ENCODE measurements at places on chromosomes 4 and X.

DNA sequence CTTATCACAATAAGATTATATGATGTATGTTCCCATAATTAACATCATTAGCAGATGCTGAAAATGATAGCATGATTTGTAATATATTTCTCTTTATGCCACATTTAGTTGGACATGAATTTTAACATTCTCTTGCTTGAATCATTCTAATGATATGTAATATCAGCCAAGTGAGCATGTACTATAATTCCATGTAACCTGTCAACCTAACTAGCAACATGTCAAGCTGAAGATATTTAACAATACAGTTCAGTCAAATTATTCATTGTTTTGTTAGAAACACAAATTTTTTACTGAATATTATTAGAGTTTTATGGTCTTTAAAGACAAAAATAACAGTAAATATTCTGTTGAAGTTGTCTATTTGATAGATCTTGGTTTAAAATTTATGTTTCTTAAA, 920.4 kb upstream of the PCDH10 start:
- DNase-seq, result no peak

GRCh38 chr4:13371048-13371447, 113.1 kb downstream of the RAB28 start:
- DNase-seq, result no peak

GRCh38 chr4:138112389-138112788, 129.8 kb downstream of the SLC7A11 start:
- DNase-seq, result no peak

- no peak for DNase-seq
Measured at GRCh38 chr4:152976212-152976761, 40.2 kb downstream of the FHDC1 start.
